ENCODE measurements at places on chromosomes 3 and 15.

DNA sequence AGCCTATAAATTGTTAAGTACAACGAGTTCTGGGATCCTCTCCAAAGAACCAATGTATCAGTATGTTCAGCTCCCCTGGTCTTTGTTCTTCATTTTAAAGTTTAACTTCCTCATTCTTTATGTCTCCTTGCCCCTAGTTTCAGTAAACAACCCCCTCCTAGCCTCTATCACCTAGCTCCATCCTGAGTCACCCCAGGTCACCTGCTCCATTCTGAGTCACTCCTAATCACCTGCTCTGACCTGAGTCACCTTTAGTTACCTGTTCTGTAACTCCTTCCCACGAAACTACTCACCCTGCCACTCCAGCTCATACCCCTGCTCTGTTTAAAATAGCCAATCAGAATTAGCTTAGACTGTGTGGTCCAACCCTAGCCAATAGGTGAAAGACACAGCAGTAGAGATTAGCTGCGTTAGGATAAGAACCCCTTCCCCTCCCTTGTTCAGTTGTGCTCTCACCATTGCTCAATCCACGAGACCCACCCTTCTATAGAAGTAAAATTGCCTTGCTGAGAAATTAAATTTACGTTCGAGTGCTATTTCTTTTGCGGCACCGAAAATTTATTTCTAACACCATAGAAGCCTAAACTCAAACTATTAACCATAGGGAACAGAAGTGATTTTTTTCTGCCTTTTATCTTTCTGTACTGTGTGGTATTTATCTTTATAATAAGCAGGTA, 245.0 kb upstream of the ADAMTS9 start:
- no peak for DNase-seq

DNA sequence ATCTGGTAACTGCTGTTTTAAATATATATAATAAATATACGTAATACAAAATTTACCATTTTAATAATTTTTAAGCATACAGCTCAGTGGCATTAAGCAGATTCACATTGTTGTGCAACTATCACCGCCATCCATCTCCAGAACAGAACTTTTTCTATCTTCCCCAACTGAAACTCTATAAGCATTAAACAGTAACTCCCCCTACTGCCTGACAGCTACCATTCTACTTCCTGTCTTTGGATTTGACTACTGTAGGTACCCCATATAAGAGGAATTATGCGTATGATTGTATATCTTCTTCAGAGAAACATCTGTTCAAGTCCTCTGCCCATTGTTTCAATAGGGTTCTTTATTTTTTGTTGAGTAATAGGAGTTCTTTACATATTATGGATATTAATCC, 36.8 kb downstream of the EID1 start:
- DNase-seq = no peak

DNA sequence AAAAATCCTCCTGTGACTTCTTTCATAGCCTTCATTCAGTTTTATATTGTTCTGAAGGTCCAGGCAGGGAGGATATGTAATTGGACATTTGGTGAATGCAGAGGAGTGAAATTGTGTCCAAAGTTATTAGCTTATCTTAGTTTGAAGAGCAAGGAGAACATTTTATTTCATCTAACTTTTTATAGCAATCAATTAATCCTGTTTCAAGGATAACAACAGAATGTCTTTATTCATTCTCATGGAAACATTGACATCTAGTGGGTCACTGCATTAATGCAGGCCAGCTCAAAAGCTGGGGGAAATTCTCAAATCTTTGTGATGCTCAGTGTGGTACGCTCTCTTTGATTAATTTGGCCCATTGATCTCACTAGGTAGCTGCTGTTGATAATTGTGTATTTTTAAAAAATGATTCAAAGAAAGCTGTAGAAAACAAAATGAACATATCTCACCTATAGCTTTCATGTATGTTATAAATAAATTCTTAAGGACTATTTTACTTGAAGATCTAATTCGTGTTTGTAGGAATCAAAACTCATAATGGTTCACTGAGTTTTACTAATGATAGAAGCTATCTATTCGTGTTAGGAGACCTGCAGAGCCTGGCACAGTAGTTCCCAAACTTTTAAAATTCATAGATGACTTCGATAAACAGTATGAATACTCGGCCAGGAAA, 150.8 kb upstream of the KCNMB2 start:
- DNase-seq = peak; percentile 60

- DNase-seq = no peak
Measured at GRCh38 chr3:182911782-182912111, 68.6 kb downstream of the DCUN1D1 start.

DNA sequence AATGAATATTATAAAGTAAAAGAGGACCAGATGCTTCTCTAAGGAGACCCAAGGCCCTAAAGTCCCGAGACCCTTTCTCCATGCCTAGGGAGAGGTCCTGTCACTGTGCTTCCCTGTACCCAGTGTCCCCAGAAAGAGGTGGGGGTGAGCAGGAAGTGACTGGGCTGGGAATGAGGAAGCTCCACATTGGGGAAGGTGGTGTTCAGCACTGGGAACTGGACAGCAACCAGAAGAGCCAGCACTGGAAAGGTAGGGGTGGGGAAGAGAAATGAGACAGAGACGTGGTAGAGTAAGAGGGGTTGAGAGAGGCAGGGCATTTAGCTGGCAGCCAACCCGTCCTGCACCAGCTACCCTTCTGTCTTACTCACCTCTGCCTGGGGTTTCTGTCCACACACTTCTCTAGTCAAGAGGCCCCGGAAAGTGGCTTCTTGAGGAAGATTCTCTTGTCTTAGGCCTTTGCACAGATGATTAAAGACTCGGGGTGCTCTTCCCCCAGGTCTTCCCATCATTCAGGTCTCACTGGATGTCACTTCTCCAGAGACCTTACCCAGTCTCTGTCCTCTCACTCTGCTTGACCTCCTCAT, 12.2 kb downstream of the RRP9 start:
- peak; percentile 25 for DNase-seq

DNA sequence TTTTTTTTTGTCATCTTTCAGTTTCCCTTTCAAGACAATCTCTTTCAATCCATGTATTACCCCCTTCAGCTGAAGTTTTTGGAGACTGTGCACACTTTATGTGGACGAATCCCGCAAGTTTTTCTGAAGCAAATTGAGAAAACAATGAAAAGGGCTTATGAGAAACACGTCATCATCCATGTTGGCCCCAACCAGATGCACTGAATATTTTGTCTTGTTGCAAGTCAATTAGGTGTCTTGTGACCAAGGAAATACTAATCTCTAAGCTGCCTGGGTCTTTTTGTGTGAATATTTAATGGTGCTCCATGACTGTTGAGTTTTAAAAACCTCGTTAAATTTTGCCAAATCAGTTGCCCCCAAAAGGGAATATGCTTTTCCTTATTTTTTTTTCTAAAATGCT, 21.7 kb upstream of the PPP4R2 start:
- no peak for DNase-seq
